NCI-H146 (cell line): ENCODE measurements at places on chromosomes 1 and 21.

DNA sequence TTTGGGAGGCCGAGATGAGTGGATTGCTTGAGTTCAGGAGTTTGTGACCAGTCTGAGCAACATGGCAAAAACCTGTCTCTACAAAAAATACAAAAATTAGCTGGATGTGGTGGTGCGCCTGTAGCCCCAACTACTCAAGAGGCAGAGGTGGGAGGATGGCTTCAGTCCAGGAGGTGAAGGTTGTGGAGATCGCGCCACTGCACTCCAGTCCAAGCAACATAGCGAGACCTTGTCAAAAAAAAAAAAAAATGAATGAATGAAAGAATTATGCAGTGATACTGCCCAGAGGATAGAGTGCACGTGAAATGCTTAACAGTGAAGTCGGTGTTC lies 429 bp upstream of the DPH2 start:
- DNase-seq: no peak

- no peak for DNase-seq
Measured at GRCh38 chr1:84705513-84705912, 15.3 kb upstream of the SSX2IP start.

- no peak for DNase-seq
Measured at GRCh38 chr1:236090741-236091147, 25.9 kb upstream of the NID1 start.

DNA sequence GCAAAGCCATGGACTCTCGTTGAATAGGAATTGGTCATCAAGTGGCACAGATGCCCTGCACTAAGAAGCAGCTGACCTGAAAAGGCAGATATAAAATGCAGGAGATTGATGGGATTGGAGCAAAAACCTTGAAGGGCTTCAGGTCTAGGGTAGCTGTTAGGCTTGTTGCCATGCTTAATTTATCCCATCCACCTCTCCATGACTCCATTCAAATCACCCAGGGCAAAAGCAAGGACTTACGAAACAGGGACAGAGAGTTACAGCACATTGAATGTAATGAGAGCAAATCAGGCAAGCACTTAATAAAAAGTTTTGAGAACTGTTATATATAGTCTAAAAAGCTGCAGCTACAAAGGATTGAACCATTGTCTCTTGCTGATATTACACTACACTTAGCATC lies 298.2 kb upstream of the ESRRG start:
- no peak for DNase-seq

GRCh38 chr1:147627435-147628110 lies 42.8 kb downstream of the ACP6 start:
- DNase-seq: peak; percentile 75
